ENCODE measurements at places on chromosomes 11 and 22. TPM values are rescaled to one million over a fixed set of nuclear protein-coding genes. Genes with fewer than 3 reads are reported as not detected.

DNA sequence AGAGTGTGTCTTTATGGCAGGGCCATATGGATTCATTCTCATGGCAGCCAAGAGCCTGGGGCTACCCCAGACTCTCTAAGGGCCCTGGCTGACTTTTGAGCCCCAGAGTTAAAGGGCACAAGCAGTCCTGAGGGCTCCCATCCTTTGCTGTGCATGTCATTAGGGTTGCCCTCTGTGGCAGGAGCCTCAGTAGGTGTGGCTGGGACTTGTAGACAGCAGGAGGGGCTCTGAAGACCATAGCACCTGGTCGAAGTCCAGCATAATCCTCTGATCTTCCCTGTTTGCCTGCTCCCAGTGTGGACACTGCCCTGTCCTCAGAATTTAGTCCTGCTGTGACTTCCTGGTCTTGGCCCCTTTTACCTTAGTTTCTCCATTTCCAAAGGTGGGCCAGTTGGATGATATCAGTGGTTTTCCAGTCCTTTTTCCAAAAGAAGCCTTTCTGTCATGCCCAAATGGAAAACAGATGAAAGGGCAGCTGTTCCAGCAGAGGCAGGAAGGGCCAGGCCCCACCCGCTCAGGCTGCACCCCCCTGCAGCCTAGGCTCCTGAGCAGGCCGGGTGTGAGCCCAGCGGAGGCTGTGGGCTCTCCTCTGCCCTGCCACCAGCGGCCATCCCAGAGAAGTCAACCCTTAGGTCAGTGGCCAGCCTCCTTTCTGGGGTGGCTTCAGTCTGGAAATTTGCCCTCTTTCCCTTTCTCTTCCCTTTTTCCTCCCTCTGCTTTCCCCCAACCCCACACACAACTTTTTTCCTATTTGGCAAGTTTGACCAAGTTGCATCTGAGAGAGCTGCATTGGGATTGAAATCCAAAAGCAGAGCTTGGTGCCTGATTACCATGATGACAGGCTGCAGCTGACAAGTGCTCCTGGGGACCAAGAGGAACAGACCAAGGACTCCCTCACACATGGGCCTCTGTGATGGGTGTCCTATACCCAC is 32.8 kb upstream of the SUSD2 start:
- no peaks in the 10 kb centered on the region for H3K36me3 ChIP-seq
- no peak for DNase-seq
- peak overlapping the region; percentile 43 for H3K27ac ChIP-seq
- H3K27me3 ChIP-seq, result no peaks in the 10 kb centered on the region

- DNase-seq, result no peak
- no peak overlapping the region for H3K4me3 ChIP-seq
- H3K36me3 ChIP-seq, result no peaks in the 10 kb centered on the region
- no peaks in the 10 kb centered on the region for H3K4me1 ChIP-seq
- H3K27ac ChIP-seq, result no peak overlapping the region
- no peaks in the 10 kb centered on the region for H3K27me3 ChIP-seq
These were observed 746.4 kb downstream of the OPCML start for GRCh38 chr11:132785878-132786277.

- H3K27ac ChIP-seq, result no peak overlapping the region
- no peak for DNase-seq
- H3K27me3 ChIP-seq, result no peaks in the 10 kb centered on the region
- H3K36me3 ChIP-seq, result peaks cover 1% of the 10 kb centered on the region
These were observed 14.6 kb downstream of the MARK2 start for GRCh38 chr11:63853476-63853875.

- H3K27ac ChIP-seq, result peak overlapping the region; percentile 32
- H3K4me3 ChIP-seq, result peak overlapping the region; percentile 6
- no peaks in the 10 kb centered on the region for H3K36me3 ChIP-seq
These were observed 13.6 kb downstream of the PARVB start for GRCh38 chr22:44037519-44038375.

DNA sequence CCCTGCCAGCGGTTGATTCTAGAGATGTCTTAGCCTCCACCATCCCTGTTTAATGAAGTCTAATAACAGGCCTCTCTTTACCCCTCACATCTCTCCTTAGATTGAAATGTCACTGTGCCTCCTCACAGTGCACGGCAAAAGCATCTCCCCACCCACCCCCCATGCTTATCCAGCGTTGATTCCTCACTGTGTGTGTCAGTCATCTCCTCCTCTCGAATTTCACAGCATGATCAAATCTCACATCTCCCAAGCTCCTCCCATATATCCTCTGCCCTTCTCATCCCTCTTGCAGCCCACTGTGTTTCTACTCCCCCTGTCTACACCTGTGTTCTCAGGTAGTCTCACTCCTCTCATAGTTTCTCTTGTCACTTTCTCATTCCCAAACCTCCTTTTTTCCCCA is 84.6 kb downstream of the DBX1 start:
- H3K4me3 ChIP-seq, result no peak overlapping the region
- H3K4me1 ChIP-seq, result no peaks in the 10 kb centered on the region
- H3K27ac ChIP-seq, result no peak overlapping the region
- H3K27me3 ChIP-seq, result no peaks in the 10 kb centered on the region
- peaks cover 9% of the 10 kb centered on the region for H3K36me3 ChIP-seq

DNA sequence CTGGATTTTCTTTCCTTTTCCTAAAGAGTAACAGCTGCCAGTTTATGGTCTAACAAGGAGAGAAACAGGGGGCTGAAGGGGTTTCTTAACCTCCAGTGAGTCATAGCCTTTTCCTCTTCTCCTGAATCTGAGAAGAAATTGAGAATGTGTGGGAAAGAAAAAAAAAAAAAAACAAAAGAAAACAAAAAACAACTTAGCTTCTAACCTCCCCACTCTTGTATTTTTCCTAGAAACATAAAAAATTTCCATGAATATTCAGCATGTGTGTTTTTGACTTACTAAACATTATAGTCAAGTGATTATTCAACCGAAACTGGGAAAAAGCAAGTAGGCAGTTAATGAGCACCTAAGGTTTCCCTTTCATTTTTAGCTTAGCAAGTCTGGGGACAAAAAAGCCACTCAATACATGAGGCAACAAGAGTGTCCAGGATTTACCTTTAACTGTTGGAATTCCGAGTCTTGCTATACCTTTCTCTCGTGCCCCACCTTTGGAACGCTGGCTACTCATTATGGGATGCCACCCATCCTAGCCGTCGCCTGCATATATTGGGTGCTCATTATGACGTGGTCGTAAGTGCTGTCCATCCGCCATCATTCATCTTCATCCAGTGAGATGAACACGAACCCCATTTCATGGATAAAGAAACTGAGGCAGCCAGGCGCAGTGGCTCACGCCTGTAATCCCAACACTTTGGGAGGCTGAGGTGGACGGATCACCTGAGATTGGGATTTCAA is 2.4 kb downstream of the ASPHD2 start:
- H3K4me1 ChIP-seq, result no peaks in the 10 kb centered on the region
- H3K27me3 ChIP-seq, result peaks cover 6% of the 10 kb centered on the region
- no peak overlapping the region for H3K4me3 ChIP-seq
- no peak overlapping the region for H3K27ac ChIP-seq

- no peak overlapping the region for H3K4me3 ChIP-seq
- DNase-seq, result no peak
- no peaks in the 10 kb centered on the region for H3K36me3 ChIP-seq
- no peaks in the 10 kb centered on the region for H3K4me1 ChIP-seq
These were observed 909.2 kb upstream of the TENM4 start for GRCh38 chr11:80349997-80350396.

GRCh38 chr11:130137999-130138398 is 21.6 kb upstream of the ST14 start:
- no peak for DNase-seq
- H3K27me3 ChIP-seq, result no peaks in the 10 kb centered on the region
- H3K36me3 ChIP-seq, result peaks cover 10% of the 10 kb centered on the region
- H3K4me3 ChIP-seq, result no peak overlapping the region

- H3K27me3 ChIP-seq, result no peaks in the 10 kb centered on the region
- H3K4me3 ChIP-seq, result no peak overlapping the region
- peaks cover 24% of the 10 kb centered on the region for H3K4me1 ChIP-seq
- no peak for DNase-seq
These were observed 20.4 kb downstream of the C22orf23 start for GRCh38 chr22:37932821-37933578.

GRCh38 chr11:116862951-116863350 is 25.5 kb upstream of the APOA1 start:
- no peak overlapping the region for H3K4me3 ChIP-seq
- H3K27me3 ChIP-seq, result no peaks in the 10 kb centered on the region
- DNase-seq, result no peak
- no peak overlapping the region for H3K27ac ChIP-seq
- H3K4me1 ChIP-seq, result no peaks in the 10 kb centered on the region

- H3K27ac ChIP-seq, result no peak overlapping the region
- no peak overlapping the region for H3K4me3 ChIP-seq
- no peaks in the 10 kb centered on the region for H3K27me3 ChIP-seq
- no peaks in the 10 kb centered on the region for H3K4me1 ChIP-seq
- DNase-seq, result no peak
These were observed 33.9 kb upstream of the EIF3M start for GRCh38 chr11:32549611-32550187.

GRCh38 chr11:94132152-94132558 is 3.5 kb downstream of the PANX1 start:
- H3K36me3 ChIP-seq, result no peaks in the 10 kb centered on the region
- H3K27ac ChIP-seq, result peak overlapping the region; percentile 54
- peak; percentile 91 for DNase-seq
- H3K4me1 ChIP-seq, result peaks cover 27% of the 10 kb centered on the region
- no peaks in the 10 kb centered on the region for H3K27me3 ChIP-seq

- H3K4me3 ChIP-seq, result peak overlapping the region; percentile 51
- H3K36me3 ChIP-seq, result no peaks in the 10 kb centered on the region
- no peak overlapping the region for H3K27ac ChIP-seq
- no peaks in the 10 kb centered on the region for H3K27me3 ChIP-seq
These were observed 327.5 kb downstream of the TBC1D22A start for GRCh38 chr22:47089796-47090460.

GRCh38 chr22:25764270-25765015 is 22.5 kb downstream of the MYO18B start:
- H3K4me3 ChIP-seq, result no peak overlapping the region
- H3K27me3 ChIP-seq, result no peaks in the 10 kb centered on the region
- no peak overlapping the region for H3K27ac ChIP-seq
- no peaks in the 10 kb centered on the region for H3K36me3 ChIP-seq

DNA sequence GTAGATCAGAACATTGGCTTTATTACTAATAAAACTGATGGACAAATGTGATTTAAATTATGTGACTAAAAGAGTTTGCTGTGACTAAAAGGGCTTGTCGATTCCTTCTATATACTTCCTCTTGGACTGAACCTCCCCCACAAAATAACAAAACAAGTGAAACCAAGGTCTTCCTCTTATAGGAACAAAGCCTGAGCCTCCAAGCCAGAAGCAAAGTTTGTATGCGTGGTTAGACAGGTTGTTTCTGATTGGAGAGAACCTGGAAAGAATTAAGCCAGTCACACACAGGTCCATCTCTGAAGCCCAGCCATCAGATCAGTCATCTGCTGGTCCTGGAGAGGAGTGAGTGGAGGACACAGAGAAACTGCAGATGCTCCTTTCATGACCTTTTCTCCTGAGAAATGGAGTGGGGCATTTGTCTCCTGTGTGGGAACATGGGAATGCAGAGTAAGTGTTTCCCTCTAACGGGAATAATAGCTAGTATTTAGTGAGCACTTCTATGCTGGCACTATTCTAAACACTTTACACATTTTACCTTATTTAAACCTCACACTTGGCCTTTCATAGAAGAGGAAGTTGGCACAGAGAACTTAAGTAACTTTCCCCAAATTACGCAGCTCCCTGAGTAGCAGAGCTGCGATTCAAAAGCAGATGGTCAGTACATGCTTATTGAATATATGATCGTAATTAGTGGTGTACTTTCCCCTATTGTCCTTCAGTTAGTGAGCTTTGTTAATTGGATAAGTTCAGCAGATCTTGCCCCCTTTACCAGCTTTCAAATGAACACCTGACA is 77.1 kb downstream of the UVRAG start:
- H3K27me3 ChIP-seq, result no peaks in the 10 kb centered on the region
- no peak overlapping the region for H3K4me3 ChIP-seq
- H3K36me3 ChIP-seq, result no peaks in the 10 kb centered on the region
- H3K27ac ChIP-seq, result no peak overlapping the region
- no peak for DNase-seq

- no peaks in the 10 kb centered on the region for H3K4me1 ChIP-seq
- peaks cover 18% of the 10 kb centered on the region for H3K36me3 ChIP-seq
- no peak overlapping the region for H3K27ac ChIP-seq
These were observed 8.8 kb downstream of the LAYN start for GRCh38 chr11:111549196-111549868.

GRCh38 chr11:78981153-78981552 is 406.5 kb upstream of the NARS2 start:
- no peaks in the 10 kb centered on the region for H3K36me3 ChIP-seq
- H3K27ac ChIP-seq, result no peak overlapping the region
- H3K4me1 ChIP-seq, result no peaks in the 10 kb centered on the region
- H3K4me3 ChIP-seq, result no peak overlapping the region
- H3K27me3 ChIP-seq, result no peaks in the 10 kb centered on the region
- DNase-seq, result no peak

- peaks cover 6% of the 10 kb centered on the region for H3K4me1 ChIP-seq
- H3K36me3 ChIP-seq, result no peaks in the 10 kb centered on the region
- H3K27ac ChIP-seq, result no peak overlapping the region
These were observed 19.4 kb downstream of the RNF185 start for GRCh38 chr22:31179345-31179744.

DNA sequence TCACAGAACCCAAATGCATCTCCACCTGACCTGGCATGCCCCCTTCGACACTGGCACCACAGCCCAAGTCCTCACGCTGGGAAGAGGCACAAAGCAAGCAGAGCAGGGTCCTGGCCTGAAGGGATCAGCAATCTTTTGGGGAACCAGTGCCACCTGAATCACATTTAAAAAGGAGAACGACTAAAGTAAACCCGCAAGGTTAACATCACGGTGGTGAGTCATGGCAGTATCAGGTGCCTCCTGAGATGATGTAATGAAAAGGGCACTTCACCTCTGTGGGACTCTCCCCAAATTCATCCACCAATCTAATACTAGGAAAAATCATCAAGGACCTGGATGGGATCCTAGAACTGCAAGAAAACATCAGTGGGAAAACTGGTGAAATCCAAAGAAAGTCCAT is 44.9 kb downstream of the PACSIN2 start:
- peaks cover 3% of the 10 kb centered on the region for H3K4me1 ChIP-seq
- no peak overlapping the region for H3K4me3 ChIP-seq
- no peaks in the 10 kb centered on the region for H3K27me3 ChIP-seq
- H3K27ac ChIP-seq, result peak overlapping the region; percentile 73
- peaks cover 2% of the 10 kb centered on the region for H3K36me3 ChIP-seq
- DNase-seq, result no peak

- H3K4me1 ChIP-seq, result no peaks in the 10 kb centered on the region
- no peak overlapping the region for H3K27ac ChIP-seq
- no peaks in the 10 kb centered on the region for H3K36me3 ChIP-seq
- H3K27me3 ChIP-seq, result peaks cover 14% of the 10 kb centered on the region
- H3K4me3 ChIP-seq, result no peak overlapping the region
These were observed 70.1 kb upstream of the LDLRAD3 start for GRCh38 chr11:35873721-35874120.

The FAM83F gene
- total RNA-seq, result not detected

The KRTAP5-7 gene
- total RNA-seq, result 0.17 TPM

The EFCAB6 gene
- 1.5 TPM for total RNA-seq

The MRGPRE gene
- 0.17 TPM for total RNA-seq

The PGA5 gene
- not detected for total RNA-seq

The TRIM22 gene
- 94.8 TPM for total RNA-seq

The PGM2L1 gene
- 4.1 TPM for total RNA-seq

The POTEH gene
- total RNA-seq, result not detected

The BAIAP2L2 gene
- 0.26 TPM for total RNA-seq

The ANGPTL5 gene
- 0.77 TPM for total RNA-seq

The SLC22A6 gene
- total RNA-seq, result not detected

The RASL10A gene
- total RNA-seq, result not detected
